ENCODE measurements at places on chromosomes 11 and 22.
A peak's percentile ranks its signal among the peaks of the same experiment; 100 is the strongest.

DNA sequence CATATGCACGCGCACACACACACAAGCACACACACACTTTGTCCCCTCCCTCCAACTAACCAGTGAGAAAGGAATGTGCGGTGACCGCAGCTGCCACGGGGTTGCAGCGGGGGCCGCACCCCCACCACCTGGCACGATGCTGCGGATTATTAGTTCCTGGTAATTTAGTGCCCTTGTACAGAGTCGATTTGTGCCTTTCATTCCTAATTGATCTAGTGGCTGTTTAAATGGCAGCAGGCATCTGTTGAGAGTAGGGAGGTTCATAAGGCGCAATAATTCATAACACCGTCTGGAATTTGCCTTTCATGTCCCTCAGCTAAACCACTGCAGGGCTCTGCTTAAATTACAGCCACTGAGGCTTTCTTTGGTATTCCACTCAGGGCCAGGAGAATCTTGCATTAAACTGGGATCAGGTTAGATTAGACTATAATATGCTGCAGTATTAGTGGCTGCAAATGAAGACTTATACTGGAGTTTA lies 113.7 kb downstream of the FEZ1 start:
- DNase-seq, result peak; percentile 39

DNA sequence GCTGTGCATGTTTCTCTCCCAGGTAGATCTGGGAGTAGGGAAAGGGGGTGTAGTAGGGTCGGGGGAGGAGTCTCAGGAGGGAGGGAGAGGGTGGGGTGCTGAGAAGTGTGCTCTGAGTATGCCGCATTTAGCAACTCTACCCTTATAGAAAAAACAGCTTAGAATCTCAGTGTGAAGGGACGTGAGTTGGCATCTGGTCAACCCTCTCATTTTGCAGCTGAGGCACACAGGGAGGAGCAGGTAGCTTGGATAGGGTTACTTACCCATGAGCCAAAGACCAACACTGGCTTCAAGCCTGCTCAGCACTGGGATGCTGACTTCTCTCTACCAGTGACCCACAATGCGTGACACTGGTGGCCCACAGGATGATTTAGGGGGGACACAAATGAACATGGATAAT lies 95.9 kb downstream of the FBXO7 start:
- DNase-seq, result no peak

DNA sequence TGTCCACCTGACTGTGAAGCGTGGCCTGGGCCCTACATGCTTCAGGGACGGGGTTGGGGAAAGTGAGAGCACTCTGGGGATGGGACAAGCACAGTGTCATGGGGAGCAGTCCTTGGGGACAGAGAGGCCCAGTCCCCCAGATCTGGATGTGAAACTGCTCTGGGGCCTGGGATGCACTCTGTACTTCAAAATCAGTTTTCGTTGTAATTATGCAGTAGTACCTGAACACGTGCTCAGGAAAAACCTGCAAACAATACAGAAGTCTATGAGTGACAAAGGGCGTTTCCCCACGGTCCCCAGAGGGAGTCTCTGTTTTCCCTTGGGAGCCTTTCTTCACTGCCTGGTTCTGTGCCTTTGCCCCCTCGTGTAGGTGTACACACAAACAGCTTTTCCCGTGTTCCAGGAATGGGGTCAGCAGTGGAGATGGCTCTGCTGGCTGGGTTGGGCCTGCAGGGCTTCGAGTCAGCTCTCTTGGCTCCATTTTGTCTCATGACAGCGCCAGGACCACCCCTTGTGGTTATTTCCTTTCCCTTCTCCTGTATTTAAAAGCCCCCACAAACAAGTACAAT lies 5.2 kb upstream of the TNFRSF13C start:
- no peak for DNase-seq

GRCh38 chr22:26658671-26659478 lies 1.5 kb downstream of the MIAT start:
- DNase-seq, result peak; percentile 82

DNA sequence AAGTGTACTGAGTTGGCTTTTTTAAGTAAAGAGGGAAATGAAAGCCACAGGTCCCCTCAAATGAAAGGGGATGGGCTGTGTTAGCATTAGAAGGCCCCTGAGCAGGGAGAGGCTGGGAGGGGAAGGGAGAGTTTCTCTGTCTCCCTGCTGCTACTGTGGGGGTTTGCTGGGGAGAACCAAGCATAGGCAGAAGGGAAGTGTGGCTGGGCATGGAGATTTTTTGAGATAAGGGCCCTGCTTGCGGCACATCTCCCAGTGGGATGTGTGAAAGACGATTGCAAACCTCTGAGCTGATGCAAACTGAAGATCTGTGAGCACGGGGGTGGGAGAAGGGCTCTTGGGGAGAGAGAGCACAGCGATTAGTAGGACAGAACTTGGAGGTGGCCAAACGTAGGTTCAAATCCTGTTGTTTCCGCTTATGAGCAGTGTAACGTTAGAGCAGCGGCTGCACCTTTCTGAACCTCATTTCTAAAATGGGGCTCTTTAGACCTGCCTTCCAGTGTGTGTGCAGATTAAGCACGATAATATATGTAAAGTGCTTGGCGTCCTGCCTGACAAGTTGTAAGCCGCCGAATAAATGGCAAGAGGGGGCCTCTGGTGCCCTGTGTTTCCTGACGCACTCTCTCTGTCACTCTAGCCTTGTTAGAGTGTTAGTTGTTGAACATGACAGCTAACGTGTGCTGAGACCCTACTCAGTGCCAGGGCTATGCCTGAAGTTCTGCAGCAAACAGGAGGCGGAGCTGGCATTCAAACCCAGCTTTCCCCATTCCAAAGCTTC lies 122.3 kb downstream of the GRIK4 start:
- DNase-seq, result no peak

DNA sequence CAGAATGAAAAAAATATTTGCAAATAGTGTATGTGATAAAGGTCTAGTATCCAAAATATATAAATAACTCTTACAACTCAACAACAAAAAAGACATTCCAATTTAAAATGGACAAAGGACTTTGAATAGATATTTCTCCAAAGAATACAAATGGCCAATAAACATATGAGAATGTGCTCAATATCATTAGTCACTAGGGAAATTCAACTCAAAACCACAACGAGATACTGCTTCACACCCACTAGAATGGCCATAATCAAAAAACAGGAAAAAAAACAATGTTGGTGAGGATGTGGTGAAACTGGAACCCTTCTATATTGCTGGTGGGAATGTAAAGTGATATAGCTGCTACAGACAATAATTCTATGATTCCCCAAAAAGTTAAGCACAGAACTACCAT lies 38.6 kb upstream of the RPS13 start:
- no peak for DNase-seq

DNA sequence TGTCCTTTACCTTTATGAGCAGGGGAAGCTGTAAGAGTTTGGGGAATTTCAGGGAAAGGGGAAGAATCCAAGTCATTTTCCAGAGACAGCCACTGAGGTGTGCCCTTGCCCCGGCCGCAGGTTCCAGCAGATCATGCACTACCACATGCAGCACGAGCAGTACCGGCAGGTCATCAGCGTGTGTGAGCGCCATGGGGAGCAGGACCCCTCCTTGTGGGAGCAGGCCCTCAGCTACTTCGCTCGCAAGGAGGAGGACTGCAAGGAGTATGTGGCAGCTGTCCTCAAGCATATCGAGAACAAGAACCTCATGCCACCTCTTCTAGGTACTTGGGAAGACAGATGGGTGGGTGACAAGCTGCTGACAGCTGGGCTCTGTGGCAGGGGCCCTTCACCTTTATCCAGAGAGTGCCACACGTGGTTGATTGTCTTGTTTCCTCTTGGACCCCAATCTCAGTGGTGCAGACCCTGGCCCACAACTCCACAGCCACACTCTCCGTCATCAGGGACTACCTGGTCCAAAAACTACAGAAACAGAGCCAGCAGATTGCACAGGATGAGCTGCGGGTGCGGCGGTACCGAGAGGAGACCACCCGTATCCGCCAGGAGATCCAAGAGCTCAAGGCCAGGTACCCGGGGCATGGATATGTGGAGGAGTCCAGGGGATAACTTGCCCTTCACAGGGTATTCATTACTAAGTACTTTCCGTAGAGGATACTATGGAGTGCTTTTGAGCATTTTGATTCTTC lies 5.8 kb upstream of the HMBS start:
- no peak for DNase-seq

DNA sequence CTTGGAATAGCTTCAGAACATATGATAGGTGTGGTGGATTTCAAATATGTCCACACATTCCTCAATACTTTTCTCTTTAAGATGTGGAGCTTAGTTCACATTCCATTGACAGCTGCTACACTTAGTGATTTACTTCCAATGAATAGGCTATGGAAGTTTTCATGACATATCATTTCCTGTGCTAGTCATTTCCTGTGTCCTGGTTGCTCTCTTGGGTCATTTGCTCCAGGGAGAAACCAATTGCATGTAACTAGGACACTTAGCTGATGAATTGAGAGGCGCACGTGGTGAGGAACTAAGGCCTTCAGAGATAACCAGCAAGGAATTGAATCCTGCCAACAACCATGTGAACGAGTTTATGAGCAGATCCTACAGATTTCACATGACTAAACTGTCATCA lies 120.9 kb downstream of the SLC17A6 start:
- DNase-seq, result no peak

- DNase-seq, result no peak
Measured at GRCh38 chr11:12684816-12685215, 10.6 kb downstream of the TEAD1 start.

DNA sequence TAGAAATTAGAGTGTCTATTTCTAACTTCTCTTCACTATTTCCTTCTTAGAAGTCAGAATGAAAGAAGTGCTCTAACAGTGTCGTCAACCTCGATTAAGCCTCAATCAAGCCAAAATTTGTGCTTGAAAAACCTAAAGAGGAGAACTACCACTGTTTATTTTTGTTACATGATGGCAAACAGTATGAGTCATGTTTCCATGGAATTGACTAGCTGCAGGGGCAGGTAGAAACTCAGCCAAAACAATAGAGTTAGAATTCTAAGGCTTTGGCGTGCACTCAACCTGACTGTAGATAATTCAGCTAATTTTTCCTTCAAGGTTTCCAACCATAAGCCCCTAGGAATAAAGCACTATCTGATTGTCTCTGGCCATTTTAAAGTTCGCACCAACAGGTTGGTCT lies 415.9 kb downstream of the ETS1 start:
- no peak for DNase-seq

DNA sequence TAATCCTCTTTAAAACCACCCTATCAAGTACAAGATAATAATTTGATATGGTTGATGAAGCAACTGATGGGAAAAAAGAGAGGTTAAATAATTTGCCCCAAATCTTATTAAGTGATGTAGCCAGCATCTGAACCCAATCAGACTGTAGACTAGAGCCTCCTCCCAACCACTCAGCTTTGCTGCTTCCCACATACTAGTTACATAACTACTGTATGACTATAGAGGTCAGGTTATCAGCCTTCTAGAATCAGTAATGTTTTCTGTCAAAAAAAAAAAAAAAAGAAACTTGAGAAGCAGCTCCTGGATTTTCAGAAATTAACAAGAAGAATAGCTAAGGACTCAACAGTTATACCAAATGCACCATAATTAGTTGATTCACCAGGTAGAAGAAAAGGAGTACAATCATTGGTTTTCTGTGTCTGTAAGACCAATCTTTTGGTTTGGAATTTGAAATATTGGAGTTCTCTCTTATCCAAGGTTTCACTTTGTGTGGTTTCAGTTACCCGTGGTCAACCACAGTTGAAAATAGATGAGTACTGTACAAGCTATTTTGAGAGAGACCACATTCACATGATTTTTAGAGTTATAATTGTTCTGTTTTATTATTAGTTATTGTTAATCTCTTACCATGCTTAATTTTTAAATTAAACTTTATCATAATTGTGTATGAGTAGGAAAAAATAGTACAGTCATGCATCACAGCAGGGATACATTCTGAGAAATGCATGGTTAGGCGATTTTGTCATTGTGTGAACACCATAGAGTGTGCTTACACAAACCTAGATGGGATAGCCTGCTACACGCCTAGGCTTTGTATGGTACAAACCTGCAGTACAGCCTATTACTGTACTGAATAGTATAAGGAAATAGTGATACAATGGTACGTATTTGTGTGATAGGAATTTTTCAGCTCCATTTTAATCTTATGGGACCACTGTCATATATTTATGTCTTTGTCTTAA lies 72.2 kb downstream of the PDHX start:
- DNase-seq, result no peak

GRCh38 chr11:16873289-16873688 lies 134.8 kb downstream of the C11orf58 start:
- DNase-seq, result no peak

- DNase-seq, result no peak
Measured at GRCh38 chr22:27986937-27987336, 67.9 kb upstream of the PITPNB start.

DNA sequence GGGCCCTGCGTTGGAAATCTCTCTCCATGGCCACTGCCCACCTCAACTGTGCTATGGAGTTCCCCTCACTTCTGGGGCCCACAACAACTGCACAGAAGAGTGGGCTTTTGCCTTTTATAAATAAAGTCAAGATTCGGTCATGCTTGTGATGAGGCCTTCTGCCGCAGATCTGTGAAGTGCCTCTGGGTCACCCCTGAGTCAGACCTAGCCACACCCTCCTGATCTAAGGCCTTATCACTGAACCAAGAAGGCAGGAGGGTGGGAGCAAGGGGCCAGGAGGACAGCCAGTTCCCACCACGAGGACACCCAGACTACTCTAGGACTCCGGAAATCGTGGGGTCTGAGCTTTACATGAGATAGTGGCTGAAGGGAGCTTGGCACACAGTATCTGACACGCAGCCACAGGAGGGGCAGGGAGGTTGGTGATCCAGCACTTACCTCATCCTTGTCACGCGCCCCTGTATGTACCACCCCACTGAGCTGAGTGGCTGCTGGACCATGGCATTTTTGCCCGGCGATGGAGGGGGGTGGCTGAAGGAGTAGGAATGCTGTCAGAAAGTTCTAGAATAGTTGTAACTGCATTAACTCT lies 115.7 kb downstream of the ABTB2 start:
- DNase-seq, result no peak

GRCh38 chr11:111327908-111328624 lies 29.7 kb downstream of the POU2AF3 start:
- DNase-seq, result no peak

DNA sequence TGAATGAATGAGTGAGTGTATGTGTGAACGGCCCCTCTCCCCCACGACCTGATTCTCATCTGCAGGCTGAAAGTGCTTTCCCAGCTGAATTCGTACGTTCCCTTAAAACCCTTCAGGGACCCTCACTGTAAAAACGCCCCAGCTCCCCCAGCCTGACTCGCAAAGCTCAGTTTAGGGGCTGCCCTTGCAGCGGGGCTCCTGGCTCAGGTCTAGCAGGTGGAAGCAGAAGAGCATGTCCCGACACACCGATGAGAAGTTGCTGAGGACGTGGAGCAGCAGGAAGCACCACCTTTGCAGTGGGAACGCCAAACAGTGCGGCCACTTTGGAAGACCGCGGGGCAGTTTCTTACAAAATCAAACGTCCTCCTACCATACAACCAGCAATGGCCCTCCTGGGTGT lies 3.6 kb upstream of the MRPL23 start:
- no peak for DNase-seq

- peak; percentile 46 for DNase-seq
Measured at GRCh38 chr11:120400564-120401364, 64.6 kb downstream of the ARHGEF12 start.

GRCh38 chr11:82043316-82043715 lies 690.3 kb downstream of the FAM181B start:
- DNase-seq, result no peak

- DNase-seq, result no peak
Measured at GRCh38 chr22:45082795-45083194, 73.0 kb upstream of the PHF21B start.

All from NCI-H2227 treated with DMSO at 0.1 percent for 48 hours (cell line).